ENCODE measurements at places on chromosomes 5 and 9.

- DNase-seq, result no peak
Measured at GRCh38 chr5:77641397-77641943, 3.0 kb upstream of the OTP start.

- DNase-seq, result no peak
Measured at GRCh38 chr9:13064676-13065075, 214.8 kb downstream of the MPDZ start.

DNA sequence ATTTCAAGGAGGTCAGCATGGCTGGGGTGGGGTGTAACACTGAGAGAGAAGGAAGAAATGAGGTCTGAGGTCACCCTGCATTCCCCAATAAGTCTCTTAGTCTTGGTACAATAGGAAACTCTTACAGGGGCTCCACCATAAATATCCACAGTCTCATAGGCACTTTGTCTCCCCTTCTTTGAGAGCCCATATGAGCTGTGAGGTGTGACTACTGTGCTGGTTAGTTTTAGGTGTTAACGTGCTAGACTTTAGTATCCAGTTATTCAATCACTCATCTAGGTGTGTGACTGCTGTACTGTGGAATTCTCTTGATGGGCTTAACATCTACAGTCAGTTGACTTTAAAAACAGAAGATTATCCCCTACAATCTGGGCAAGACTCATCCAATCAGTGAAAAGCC lies 378.1 kb upstream of the RFX3 start:
- DNase-seq, result no peak

DNA sequence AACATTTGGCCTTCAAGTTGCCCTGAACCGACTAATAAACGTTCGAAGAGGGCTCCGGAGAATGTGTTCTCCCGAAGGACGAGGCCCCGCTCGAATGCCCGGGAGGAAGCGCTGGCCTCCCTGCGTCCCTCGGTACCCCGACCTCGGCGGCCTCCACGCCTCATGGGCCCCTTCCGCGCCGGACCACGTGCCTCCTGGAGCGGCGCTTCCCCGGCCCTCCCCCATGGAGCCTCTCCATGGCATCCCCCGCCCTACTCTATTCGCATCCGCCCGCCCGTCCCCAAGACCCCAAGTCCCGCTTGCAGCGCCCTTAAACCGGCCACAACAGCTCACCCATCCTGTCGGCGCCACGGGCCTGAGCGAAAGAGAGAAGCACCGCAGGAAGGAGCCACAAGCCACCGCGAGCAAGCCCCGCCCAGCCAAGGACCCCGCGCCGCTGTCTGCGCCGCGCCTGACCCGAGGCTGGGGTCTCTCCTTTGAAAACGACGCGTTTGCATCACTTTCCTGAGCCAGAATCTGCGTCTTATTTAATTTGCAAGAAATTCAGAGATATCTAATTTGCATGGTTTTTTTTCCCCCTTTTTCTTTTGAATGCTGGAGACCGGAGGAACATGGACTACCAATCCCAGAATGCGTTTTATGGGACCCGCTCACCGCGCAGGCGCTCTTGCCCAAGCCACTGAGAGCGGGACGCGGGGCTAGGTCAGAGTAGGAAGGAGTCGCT lies at the start of gene RPS23:
Gene RPS23 (minus strand): TSS at position 368 of the 724 bp plus-strand sequence. CDS start 31 bp downstream, at position 337.
- DNase-seq, result peak; percentile 93

- DNase-seq, result no peak
Measured at GRCh38 chr5:57298985-57299491, 125.2 kb downstream of the GPBP1 start.

DNA sequence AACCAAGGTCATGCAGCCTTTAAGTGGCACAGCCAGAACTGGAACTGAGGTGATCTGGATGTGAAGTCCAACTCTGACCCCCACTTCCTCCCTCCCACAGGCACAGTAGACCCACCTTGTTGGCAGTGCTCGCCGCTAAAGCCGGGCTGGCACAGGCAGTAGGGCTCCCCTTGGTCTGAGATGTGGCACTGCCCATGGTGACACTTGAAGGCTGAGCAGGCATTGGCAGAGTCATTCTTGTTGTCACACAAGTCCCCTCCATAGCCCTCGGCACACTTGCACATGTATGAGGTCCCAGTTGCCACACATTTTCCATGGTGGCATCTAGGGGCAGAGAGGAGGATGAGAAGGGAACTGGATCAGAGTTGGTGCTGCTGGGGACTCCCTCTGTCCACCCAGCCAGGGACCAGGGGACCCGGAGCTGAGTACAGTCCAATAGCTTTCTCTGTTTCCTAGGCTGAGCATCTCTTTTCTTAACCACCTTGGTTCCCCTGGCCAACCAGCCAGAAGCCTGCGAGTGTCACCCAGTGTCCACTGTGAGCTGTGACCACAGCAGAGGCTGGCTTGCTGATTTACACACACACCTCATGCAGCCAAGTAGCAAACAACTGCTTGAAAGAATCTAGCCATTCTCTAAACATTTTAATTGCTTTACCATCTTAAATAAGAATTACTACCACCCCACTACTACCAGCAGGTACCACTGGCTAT lies 90.7 kb upstream of the PANK3 start:
- DNase-seq, result no peak

DNA sequence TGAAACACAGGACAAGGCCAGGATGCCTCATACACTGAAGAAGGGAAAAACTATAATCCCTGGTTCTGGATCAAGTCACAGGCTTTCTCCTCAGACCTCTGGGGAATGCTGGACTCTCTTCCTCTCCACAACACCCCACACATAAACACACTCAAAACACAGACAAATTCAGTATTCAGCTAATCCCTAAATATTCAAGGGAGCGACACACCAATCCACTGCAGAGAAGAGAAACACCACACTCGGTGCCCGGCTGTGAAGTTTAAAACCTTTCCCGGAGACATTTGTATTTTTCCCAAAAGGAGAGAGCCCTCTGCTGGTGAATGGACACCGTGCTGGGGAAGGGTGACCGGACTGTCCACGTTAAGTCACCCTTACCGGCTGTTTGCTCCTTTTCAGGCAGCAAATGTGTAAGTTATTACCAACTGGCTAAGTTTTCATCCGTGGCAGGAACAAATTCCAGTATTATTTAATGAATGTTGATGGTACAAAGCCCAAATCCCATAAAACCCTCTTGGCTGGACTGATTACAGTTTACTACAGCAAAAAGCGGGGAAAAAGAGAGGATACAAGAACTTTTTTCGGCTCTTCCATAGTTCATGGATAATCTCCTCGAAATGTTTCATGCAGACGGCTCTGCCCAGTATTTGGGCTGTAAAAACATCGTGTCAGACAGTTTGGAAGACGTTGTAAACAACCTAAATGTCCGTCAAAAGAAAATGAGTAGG lies 130.9 kb upstream of the SLC30A5 start:
- peak; percentile 48 for DNase-seq

GRCh38 chr5:14125262-14125661 lies 17.9 kb upstream of the TRIO start:
- no peak for DNase-seq

DNA sequence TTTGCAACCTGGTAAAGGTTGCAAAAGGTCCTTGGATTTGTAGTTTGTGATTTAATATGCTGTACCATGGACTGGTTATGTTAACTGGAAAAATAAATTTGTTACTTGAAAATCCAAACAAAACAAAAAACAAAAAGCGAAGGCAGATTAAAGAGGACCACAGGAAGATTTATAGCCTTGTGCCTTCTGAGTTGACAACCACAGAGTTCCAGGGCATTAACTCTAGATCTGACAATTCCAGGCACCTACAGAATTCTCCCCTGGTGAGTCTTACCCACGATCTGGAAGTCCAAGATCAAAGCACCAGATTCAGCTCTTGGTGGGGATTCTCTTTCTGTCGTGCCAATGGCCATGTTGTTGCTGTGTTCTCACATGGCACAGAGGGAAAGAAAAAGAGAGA lies 107.9 kb upstream of the SELENOP start:
- DNase-seq, result no peak

- no peak for DNase-seq
Measured at GRCh38 chr5:37424441-37424840, 45.3 kb downstream of the WDR70 start.

DNA sequence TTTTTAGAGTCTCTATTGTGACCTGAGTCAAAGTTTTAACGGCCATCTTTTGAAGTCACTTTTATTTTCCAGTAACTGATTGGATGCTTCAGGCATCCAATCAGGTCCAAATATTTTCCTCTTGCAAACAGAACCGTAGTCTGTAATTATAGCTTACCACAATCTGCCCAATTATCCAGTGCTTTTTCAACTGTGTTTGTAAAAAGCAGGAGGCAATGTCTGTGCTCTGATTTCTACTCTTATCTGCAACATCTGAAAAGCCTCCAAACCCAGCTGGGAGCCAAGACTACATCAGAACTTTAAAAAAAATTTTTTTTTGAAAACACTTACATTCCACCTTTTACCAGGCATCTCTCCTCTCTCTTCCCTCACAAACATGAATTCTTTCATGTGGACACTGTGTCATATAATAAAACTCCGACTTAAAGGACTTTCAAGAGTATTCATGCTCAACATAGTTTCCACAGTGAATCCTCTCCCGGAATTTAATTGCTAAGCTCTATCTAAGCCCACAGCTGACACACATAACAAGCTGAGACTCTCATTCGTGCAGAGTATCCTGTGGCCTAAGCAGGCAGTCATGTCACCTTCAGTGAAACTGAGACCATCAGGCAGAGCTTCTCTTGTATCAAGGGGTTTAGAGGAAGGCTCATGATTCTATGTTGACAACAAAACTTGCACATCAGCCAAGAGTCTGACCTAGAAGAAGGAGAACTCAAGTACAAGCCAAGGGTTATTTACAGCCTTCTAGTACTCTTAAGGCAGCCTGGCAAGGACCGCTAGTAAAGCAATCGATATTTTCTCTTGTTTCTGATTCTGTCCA lies 272.7 kb downstream of the TLE1 start:
- DNase-seq, result no peak

DNA sequence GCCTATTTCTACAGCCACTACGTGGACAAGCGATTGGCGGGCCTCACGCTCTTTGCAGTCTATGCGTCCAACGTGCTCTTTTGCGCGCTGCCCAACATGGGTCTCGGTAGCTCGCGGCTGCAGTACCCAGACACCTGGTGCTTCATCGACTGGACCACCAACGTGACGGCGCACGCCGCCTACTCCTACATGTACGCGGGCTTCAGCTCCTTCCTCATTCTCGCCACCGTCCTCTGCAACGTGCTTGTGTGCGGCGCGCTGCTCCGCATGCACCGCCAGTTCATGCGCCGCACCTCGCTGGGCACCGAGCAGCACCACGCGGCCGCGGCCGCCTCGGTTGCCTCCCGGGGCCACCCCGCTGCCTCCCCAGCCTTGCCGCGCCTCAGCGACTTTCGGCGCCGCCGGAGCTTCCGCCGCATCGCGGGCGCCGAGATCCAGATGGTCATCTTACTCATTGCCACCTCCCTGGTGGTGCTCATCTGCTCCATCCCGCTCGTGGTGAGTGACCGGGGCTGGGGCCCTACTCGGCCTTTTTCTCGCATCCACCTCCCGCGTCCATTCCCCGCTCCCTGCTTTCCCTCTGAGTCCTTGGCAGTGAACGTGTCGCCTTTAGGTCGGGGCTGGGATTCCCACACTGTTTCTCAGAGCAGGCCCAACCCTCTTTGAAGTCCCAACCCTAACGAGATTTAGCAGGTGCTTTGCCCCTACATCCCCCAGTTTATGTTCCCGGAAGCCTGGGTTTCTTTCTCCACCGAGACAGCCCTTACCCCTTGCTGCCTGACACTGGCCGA lies 1.8 kb downstream of the PTGER4 start:
- DNase-seq, result peak; percentile 36

GRCh38 chr9:33332011-33332410 lies 41.7 kb downstream of the NFX1 start:
- no peak for DNase-seq

GRCh38 chr9:131826966-131827525 lies 87.2 kb upstream of the RAPGEF1 start:
- DNase-seq, result no peak

GRCh38 chr9:20604562-20604961 lies 17.7 kb downstream of the MLLT3 start:
- no peak for DNase-seq

- no peak for DNase-seq
Measured at GRCh38 chr5:116011046-116011445, 21.2 kb upstream of the ARL14EPL start.

DNA sequence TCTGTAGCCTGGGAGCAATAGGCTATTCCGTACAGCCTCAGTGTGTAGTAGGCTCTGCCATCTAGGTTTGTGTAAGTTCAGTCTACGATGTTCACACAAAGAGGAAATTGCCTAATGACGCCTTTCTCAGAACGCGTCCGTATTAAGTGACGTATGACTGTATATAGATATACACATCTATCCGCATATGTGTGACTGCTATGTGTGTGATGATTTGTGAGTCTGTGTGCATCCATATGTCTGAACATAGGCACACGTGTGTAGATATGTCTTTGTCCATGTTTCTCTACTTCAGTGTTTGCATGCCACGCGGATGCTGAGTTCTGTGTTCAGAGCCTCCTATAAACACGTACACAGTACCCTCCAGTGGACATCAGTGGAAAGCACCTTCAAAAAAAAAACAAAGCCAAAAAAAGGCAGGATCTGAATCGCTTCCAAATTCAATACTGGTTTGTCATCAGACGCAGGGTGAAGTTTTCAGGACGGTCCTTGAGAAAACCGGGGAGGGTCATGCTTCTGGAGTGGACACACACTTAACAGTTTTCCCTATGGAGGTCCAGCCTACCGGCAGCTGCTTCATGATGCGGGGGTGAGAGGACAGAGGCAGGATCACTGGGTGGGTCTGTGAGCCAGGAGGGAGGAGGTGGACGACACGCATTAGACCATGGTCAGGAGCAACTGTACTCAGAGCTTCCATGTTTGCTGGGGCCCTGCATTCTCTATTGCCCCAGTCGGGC lies 29.5 kb upstream of the ALDH1B1 start:
- no peak for DNase-seq

GRCh38 chr5:68071282-68071632 lies 144.3 kb upstream of the PIK3R1 start:
- no peak for DNase-seq

DNA sequence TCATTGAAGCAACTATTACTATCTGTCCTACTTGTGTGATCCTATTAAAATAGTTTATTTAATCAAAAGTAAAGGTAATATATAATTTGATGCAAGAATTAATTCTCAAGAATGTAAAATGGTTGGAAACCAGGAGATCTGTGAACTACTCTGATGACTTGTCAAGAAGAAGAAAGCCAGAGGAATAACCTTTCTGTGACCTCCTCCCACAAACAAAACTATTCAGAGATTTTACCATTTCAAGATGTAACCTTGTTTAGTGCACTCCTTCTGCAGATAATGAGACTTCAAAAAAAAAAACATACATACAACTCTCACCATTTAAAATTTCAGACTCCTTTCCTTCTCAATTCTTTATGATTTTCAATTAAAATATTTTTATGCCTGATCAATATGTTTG lies 79.5 kb downstream of the RFX3 start:
- DNase-seq, result no peak

- DNase-seq, result no peak
Measured at GRCh38 chr9:131120620-131121228, 4.7 kb upstream of the NUP214 start.
